ENCODE measurements at places on chromosomes 2 and 18.

DNA sequence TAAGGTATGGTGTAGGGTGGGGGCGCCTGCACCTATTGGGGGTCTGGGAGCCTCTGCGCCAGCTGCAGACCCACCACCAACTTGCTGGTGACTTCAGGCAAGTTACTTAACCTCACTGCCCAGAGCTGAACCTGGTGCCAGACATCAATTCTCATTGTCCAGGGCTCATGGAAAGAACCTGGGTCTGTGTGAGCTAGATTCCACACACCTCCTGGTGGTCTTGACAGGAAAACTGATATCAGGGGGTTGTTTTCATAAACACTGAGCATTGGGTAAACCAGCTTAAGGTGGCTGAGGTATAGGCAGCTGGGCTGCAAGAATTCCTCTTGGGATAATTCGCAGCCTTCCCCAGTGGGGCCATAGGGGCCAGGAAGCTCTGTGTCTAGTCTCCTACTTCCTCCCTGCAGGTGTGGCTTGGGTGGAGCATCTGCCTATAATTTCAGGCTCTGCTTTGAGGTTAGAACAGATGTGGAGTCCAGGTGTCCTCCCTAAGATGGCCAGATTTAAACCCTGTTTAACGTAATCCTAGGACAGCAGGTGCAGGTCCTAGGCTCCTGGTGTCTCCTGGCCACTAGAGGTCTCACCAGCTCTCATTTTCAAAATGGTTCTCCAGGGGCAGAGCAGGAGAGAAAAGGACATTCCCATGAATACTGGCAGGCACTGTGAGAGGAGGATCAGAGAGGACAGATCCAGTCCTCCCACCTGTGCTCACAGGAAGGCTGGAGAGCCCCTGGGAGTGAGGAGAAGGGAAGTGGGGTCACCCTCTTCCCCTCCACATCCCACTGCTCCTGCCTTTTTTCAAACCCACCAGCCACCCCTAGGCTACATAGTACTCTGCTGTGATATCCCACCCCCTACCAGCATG is 100.4 kb upstream of the SMAD2 start:
- H3K27me3 ChIP-seq = peaks cover 9% of the 10 kb centered on the region
- no peak overlapping the region for H3K27ac ChIP-seq
- peak; percentile 44 for DNase-seq
- no peak overlapping the region for H3K4me3 ChIP-seq
- no peaks in the 10 kb centered on the region for H3K4me1 ChIP-seq

DNA sequence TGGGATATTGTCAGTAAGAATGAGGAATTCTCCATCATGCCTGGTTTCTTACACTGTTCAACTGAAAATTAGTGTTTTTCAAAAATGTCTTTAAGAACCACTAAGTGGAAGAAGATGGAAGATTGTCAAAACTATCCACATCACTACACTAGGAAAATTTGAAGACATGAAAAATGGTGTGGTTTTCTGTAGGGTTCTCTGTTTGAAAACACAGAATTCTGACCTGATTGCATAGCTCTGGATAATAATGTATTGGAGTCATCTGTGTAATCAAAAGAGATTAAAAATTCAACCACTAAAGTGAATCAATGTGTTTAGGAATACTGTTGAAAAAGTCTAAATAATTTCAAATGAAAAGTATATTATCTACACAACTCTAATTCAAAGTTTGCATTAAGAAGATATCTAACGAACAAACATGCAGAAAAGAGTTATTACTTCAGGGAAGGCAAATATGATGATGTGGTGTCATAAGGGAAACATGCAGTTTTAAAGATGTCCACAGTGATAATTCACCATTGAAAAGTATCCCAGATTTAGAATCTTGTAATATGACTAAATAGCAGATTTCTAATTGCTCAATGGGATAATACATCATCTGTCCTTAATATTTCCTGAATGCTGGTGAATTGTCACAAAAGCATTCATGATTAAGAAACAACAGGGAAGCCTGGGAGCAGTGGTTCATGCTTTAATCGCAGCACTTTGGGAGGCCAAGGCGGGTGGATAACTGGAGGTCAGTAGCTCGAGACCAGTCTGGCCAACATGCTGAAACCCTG is 116.9 kb downstream of the ERBB4 start:
- H3K27ac ChIP-seq = no peak overlapping the region
- DNase-seq = no peak
- H3K36me3 ChIP-seq = peaks cover 2% of the 10 kb centered on the region

DNA sequence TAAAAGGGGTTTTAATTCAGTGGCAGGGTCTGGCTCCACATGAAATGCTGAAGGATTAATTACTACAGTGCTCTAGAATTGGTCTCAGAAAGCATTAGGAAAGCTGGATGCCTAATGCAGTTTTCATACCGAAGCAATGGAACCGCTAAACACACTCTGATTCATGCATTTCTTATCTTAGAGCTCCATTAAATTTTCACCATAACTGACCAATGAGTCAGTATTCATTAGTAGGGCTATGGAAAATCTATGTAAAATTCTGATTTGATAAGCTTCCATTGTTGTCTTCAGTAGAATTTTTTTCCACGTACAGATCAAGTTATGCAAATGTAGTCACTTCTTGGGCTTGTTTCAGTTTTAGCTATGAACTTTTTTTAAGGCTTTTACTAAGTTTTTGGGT is 359.9 kb downstream of the ARHGAP15 start:
- H3K27ac ChIP-seq = no peak overlapping the region
- H3K36me3 ChIP-seq = no peaks in the 10 kb centered on the region
- DNase-seq = no peak
- H3K27me3 ChIP-seq = no peaks in the 10 kb centered on the region
- no peaks in the 10 kb centered on the region for H3K4me1 ChIP-seq

DNA sequence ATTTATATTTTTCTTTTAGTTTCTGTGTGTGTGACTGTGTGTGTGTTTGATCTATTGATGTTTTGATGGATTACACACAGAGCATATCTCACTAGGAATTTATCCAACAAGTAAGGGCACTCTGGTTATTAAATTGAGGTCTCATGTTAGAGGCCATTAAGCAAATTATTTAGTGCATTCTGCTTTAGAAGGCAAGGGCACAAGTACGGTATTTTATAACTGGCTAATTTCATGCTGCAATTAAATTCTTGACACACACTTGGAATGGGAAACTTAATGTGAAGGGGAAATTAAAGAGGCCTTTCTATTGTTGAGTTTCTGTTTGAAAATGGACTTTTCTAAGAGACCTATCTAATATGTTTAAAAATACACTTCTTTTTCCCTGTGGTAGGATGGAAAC is 25.8 kb downstream of the NYAP2 start:
- peaks cover 1% of the 10 kb centered on the region for H3K4me1 ChIP-seq
- no peak overlapping the region for H3K4me3 ChIP-seq
- H3K27ac ChIP-seq = no peak overlapping the region
- peaks cover 7% of the 10 kb centered on the region for H3K27me3 ChIP-seq

GRCh38 chr2:43293744-43294695 is 67.6 kb upstream of the ZFP36L2 start:
- H3K27me3 ChIP-seq = no peaks in the 10 kb centered on the region
- no peak overlapping the region for H3K27ac ChIP-seq
- no peak for DNase-seq
- peaks cover 20% of the 10 kb centered on the region for H3K36me3 ChIP-seq
- H3K4me3 ChIP-seq = no peak overlapping the region

DNA sequence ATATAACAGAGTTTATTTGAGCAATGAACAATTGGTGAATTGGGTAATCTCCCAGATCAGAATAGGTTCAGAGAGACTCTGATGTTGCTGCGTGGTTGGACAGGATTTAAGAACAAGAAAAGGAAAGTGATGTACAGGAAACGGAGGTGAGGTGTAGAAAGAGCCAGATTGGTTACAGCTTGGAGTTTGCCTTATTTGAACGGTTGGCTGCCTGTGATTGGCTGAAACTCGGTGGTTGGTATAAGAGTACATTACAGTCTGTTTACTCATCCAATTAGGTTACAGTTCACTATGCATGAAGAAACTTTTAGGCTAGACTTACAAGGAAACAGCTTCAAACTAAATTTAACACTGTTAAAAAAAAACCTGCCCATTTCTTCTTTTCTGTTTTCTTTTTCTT is 68.0 kb upstream of the CABLES1 start:
- H3K4me1 ChIP-seq = no peaks in the 10 kb centered on the region
- no peak overlapping the region for H3K27ac ChIP-seq
- peaks cover 2% of the 10 kb centered on the region for H3K36me3 ChIP-seq
- no peak for DNase-seq

DNA sequence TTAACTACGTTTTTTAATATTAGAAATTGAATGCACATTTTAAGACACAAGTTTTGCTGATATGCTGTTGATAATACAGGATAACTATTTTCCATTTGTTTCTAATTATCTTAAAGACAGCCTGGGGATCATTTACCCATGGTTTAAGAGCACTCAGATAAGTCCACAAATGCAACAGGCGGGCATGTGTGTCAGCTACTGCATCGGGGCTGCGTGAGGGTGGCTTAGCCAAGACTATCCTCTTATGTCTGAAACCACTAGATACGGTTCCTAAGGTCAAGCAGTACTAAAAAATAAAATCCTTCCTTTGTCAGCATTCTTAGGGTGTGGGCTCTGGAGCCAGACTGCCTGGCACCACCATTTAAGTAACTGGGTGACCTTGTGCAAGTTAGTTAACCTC is 254.8 kb downstream of the SATB2 start:
- no peaks in the 10 kb centered on the region for H3K4me1 ChIP-seq
- no peaks in the 10 kb centered on the region for H3K27me3 ChIP-seq
- H3K27ac ChIP-seq = no peak overlapping the region
- no peak for DNase-seq

DNA sequence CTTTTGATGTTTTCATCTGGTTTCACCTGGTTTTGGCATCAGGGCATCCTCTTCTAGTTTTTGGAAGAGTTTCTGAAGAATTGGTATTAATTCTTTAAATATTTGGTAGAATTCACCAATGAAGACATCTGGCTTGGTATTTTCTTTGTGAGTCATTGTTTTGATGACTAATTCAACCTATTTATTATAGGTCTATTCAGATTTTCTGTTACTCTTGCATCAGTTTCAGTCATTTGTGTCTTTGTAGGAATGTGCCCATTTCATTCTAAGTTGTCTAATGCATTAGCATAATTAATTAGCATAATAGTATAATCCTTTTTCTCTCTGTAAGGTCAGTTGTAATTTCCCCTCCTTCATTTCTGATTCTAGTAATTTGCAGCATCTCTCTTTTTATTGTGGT is 8.0 kb downstream of the GNLY start:
- no peaks in the 10 kb centered on the region for H3K36me3 ChIP-seq
- DNase-seq = no peak
- H3K27ac ChIP-seq = no peak overlapping the region
- no peak overlapping the region for H3K4me3 ChIP-seq

DNA sequence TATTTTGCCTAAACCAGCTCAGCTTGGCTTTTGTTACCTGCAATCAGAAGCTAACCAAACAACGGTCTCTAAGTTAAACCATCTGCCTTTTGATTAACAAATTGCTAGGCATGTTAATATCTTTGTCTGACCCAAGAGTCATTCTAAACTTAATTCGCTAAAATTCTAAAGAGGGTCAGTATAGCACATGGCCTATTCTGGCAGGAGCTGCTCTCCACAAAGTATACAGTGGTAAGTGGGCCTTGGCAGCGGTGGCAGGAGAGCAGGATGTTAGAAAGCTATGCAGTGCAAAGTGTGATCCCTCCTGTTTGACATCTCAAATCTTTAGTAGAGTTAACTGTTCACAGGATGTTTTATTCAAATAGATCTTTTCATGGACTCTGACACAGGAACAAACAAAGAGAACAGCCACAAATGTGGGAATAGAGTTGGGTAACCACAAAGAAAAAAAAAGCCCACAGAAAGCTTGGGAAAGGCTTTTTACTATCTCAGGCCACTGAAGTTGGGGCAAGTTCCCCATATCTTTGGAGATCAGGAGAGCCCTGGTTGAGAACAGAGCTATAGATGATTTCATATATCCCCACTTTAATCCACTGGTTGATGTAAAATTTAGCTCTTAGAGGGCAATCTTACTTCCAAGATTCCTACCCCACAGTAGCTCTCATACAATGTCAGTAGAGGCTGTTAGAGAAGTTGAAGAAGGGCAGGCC is 10.6 kb downstream of the CFAP210 start:
- peaks cover 14% of the 10 kb centered on the region for H3K36me3 ChIP-seq
- no peaks in the 10 kb centered on the region for H3K27me3 ChIP-seq
- peaks cover 5% of the 10 kb centered on the region for H3K4me1 ChIP-seq
- no peak overlapping the region for H3K4me3 ChIP-seq

DNA sequence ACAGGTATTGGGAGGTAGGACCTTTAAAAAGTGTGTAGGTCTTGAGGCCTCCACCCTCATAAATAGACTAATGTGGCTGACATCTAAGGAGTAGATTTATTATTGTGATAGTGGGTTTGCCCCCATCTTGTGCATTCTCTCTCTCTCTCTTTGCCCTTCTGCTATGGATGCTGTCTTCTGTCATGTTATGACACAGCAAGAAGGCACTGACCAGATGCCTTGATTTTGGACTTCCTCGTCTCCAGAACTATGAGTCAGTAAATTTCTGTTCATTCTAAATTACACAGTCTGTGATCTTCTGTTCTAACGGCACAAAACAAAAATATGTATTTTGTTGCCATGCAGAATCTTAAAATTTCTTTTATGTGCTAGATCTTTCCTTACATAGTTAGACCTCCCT is 66.9 kb downstream of the ATAD2B start:
- H3K36me3 ChIP-seq = peaks cover 10% of the 10 kb centered on the region
- no peak for DNase-seq
- no peak overlapping the region for H3K27ac ChIP-seq
- H3K4me1 ChIP-seq = no peaks in the 10 kb centered on the region
- no peaks in the 10 kb centered on the region for H3K27me3 ChIP-seq

GRCh38 chr2:69390471-69390870 is 3.4 kb upstream of the GFPT1 start:
- H3K27me3 ChIP-seq = no peaks in the 10 kb centered on the region
- H3K4me3 ChIP-seq = no peak overlapping the region
- peaks cover 17% of the 10 kb centered on the region for H3K36me3 ChIP-seq
- no peak for DNase-seq
- peaks cover 18% of the 10 kb centered on the region for H3K4me1 ChIP-seq

DNA sequence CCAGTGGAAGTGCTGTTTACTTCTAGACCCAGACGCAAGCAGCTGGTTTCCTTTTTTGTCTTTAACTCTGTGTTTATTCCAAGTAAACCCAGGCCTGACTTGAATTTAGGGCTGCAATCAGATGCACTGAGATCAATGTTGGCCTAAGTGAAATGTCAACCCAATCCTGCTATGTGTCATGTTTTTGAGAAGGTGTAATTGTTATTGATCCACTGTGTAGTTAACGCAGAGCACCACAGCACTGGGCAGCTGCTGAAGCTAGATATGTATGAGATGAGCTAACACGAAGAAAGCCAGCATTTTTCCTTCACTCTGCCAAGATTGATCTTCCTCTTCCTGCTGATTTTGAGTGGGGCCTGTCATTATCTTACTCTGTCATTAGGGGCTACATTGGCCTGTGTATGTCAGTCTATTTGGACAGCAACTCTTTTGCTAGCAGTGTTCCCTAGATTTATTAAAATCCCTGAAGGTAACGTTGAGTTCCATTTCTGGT is 18.9 kb upstream of the DLX1 start:
- no peak for DNase-seq
- H3K4me3 ChIP-seq = no peak overlapping the region
- H3K27ac ChIP-seq = no peak overlapping the region

Measured in progenitor cell of endocrine pancreas (in vitro differentiated cells).